ENCODE measurements at places on chromosomes 2 and 18.

DNA sequence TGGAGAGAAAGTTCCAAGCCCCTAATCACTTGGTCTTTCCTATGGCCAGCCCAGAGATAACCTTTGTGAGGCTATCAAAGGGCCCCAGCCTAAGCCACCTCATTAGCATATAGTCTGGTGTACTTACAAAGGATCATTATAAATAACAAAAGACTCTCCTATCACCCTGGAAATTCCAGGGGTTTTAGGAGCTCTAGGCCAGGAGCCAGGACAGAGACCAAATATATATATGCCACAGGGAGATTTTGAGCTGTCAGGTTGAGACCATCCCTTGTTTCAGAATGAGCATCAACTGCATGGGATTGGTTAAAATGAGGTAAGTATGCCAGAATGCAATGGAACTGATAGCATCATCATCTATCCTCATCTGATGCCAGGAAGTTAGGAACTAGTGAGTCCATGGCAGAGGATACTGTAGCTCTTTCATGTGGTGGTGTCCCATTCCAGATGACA is 32.1 kb upstream of the CHRNA1 start:
- no peak for DNase-seq

- no peak for DNase-seq
Observed at GRCh38 chr18:79612291-79613108, 67.1 kb upstream of the CTDP1 start.

DNA sequence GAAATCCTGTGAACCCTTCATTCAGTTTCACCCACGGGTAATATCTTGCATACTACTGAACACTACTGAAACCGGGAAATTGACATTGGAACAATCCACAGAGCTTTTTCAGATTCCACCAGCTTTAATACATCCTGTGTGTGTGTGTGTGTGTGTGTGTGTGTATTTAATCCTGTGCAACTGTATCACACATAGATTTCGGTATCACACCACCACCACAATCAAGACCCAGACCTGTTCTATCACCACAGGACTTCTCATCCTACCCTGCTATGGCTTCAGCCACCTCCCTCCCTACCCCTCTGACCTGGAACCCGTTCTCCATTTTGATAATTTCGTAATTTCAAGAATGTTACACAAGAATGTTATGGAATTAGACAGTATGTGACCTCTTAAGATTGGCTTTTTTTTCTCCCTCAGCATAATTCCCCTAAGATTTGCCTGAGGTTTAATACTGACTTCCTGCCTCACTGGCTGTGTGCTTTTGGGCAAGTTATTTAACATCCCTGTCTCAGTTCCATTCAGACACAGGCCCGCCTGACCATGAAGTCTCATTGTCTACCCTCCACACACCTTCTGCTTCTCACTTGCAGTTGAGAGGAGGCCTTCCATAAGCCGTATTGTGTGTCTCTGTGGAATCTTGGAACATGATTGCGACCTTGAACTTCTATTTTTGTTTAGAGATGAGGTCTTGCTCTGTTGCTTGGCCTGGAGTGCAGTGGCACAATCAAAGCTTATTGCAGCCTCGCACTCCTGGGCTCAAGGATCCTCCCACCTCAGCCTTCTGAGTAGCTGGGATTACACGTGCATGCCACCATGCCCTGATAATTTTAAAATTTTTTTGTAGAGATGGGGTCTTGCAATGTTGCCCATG is 14.4 kb upstream of the TMEM131 start:
- DNase-seq = no peak

DNA sequence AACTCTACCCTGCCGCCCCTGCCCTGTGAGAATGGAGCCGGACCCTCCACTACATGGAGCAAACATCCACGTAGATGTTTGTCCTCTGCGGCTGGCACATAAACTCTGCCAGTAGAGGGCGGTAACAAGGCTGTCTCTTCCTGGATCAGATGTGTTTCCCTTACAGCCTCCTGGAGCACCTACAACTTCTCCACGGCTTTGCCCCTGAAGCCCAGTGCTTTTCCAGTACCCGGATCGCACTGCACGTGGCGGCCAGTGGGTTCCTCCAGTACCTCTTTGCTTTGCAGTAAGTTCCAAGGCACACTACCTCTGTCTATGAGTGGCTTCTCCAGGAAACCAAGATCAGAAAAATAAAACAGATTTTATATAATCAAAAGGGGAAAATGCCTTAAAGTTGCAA is 651.3 kb downstream of the DCDC2C start:
- DNase-seq = no peak

GRCh38 chr2:113898081-113898480 is 8.2 kb downstream of the ACTR3 start:
- no peak for DNase-seq

DNA sequence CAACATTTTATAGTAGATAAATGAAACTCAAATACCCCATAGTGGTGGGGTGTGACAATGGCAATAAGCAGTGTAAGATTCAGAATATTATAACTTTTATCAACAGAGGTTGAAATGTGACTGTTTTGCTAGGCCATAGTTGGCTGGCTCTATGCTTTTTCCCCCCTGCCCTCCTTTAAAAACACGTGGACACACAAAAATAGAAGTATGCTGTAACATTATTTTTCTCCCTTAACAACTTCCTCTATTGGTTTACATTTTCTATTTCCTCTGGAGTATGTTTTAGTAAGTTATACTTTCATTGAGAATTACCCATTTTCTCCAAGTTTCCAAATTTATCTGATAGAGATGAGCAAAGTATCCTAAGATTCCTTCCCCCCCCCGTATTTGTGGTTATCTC is 31.1 kb downstream of the NDUFAF7 start:
- DNase-seq = no peak

DNA sequence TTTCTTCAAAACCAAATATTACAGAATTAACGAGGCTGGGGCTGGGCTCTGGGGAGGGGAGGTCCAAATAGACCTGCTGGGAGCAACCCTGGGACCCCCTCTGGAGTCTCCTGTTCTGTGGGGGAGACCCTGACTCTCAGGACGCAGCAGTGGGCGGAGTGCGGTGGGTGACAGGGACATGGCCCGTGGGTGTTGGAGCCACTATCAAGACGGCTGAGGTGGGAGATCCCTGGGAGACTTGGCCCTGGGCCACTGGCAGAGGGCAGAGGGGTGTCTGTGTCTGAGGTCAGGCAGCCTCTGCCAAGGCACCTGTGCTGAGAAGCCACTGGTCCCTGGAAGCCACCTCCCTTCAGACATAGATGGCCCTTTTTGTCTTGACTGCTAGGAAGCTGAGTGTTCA is 79.5 kb upstream of the CTDP1 start:
- no peak for DNase-seq

DNA sequence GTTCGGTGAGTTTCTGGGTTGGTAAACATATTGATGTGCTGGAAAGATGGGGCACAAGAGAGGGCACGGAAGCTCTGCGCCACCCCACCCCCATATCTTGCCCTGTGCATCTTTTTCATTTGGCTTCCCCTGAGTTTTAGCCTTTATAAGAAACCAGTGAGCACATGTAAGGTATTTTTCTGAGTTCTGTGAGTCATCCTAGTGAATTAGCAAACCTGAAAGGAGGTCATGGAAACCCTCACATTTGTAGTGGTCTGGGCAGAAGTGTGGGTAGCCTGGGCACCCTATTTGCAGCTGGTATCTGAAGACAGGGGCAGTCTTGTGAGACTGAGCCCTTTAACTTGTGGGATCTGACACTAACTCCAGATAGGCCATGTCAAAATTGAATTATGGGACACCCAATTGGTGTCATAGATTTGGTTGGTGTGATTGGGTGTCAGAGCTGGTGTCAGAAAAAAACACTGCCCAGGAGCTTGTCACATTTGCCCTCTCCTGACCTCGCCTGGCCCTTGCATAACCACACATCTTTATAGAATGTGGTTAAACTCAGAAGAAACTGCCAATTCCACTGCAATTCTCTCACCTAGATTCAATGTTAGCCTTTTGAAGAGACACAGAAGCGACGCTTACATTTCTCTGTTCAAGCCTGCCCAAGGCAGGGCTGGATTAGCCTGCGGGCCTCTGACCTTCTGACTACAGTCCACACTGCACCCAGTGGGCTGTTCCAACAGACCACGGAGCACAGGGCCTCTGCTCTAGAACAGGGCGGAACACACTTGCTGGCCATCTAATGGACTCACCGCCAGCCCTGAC is 12.0 kb upstream of the GALM start:
- no peak for DNase-seq

GRCh38 chr2:230209422-230210051 is 10.2 kb downstream of the SP110 start:
- DNase-seq = no peak

GRCh38 chr2:177147093-177147694 is 65.4 kb upstream of the HNRNPA3 start:
- no peak for DNase-seq

DNA sequence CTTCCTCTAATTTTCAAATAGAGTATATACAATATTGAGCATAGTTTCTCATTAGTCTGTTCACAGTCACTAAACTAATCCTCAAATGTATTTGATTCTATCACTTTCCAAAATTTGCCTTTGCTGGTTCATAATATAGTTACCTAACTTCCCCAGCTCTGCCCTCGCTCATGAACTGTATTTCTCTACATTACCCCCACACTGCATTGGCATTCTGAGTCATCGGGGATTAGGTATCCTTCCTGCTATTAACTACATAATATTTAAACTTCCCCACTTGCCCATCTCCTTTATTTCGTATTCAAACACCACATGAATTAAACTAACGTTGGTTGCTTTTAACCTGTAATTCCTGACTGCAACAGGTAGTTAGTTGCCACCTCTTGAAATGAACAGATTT is 14.8 kb upstream of the CLASP1 start:
- no peak for DNase-seq

GRCh38 chr18:58117786-58118403 is 73.9 kb downstream of the NEDD4L start:
- no peak for DNase-seq

DNA sequence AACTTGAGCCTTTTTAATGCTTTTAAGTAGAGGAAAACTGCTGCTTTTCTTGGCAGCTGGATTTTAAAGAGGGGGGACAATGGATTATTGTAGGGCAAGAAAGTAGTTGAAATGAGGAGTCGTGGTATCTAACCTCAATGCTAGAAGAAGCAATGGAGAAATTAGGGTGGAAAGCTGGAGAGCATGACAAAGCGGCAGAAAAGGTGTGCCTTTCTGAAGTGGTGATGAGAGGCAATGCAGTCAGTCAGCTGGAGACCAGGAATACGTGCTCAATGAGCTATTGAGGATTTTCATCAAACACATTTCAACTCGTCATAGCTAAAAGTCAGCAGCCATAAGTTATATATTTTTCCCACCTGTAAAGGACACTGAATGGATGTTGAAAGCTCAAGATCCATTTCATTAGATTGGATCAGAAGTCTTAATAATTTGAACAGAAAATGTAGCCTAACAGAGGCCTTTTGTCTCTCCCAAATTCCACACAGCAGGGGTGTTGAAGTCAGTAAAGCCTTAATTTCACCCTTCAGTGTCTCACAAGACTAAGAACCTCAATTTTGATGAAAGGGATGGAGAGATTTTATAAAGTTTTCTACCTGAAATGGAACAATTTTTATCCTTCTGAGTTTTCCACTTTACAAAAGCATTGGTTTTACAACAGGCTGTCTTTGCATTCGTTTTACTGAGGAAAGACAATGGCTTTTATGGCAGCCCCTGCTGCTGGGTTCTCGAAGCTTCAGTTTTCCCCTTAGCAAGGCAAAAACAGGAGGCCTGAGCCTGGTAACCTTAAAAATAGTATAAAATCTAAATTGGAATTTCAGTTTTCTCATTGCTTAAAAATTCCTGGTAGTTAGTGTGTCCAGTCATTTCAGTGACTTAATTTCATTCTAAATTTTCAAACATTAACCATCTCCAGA is 131.1 kb downstream of the CCDC102B start:
- DNase-seq = no peak

DNA sequence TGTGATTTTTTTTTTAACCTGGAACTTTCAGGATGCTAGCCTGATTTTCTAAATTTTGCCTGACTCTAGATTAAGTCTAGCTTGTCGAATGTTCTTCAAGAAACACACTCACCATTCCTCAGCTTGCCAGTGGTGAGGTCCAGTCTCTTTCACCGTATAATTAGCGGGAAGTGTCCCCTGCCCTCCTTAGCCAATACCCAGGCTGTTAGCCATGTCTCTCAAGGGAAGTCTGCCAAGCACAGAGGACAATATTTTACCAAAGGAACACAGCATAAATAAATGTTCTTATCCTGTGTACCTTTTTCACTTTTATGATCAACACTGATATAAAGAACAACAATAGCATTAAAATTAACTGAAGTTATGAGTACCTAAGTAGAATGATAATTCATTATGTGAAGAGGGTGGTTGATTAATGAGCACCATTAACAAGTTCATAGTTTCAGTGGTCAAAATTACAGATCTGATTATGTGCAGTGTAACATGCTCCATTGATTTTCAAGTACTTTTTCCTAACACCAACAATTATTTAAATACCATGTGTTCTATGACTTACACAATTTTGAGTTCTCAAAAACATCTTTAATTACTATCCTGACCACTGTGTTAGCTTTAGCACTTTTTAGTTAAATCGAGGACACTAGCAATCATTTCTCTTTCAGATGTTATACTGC is 445.8 kb upstream of the RAB12 start:
- no peak for DNase-seq

DNA sequence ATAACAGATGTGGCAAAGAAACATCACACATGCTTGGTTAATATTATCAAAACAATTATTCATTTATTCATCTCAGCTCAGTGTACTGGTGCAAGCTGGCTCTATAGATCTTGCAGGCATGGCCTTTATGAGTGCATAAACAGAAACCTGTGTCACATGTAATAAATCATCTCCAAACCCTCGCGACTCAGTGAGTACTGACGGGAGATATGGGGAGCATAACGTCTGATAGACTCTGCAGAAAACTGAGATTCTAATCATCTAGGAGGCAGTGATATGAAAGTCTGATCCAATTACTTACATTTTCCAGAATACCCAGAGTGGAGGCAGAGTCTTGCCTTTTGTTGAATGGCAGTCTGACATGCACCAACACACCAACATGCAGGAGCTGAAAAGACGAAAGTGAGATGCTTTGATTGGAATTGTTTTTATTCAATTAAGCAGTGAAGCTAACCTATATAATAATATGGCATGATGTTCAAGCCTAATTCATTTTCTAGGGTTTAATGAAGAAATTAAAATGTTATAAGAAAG is 416.8 kb downstream of the RNF144A start:
- no peak for DNase-seq

DNA sequence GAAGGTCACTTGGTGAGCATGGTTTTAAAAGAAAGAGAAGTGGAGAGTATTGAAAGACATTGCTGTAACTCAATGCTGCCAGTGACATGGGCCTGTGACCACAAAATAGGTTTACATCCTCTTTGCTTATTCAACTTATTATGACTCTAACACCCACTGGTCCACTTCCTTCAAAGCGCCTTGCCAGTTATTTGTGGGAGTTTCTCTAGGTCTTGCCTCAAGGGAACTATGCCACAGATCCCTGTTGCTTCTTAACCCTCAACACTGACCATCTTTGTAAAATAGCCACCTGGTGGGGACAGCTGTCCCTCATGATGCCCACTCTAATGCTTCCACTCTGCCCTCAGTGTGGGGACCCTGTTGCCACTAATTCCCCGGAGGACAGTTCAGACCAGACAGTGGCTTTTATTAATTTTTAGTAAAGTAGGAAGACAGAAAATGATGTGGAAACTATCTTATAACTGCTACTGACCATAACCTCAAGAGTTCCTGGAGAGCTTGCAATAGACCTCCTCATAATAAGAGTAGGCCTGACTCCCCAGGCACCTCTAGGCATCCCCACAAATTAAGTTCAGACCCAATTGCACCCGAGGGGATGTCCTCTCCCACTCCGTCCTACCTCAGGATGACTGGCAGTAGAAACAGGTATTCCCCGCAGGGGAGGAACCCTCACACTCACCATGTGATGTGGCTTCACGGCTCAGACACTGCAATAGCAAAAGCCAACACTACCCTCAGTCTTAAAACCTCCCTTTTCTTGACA is 31.3 kb upstream of the SLC25A52 start:
- no peak for DNase-seq

Data from activated gamma-delta T cell treated with Interleukin-2 at 50 U/mL for 16 hours (primary cell).